PC-3 (cell line): ENCODE measurements at places on chromosomes 7 and 10. TPM values are rescaled to one million over a fixed set of nuclear protein-coding genes. Genes with fewer than 3 reads are reported as not detected.

SLC39A12 gene
- not detected in 2 replicates for total RNA-seq

NKX2-3 gene
- total RNA-seq, result 0.07 TPM in 1 of 2 replicates, not detected in the other

C10orf67 gene
- total RNA-seq, result 0.15 and 0.29 TPM in 2 replicates

AGBL3 gene
- total RNA-seq, result 1.9 and 2.5 TPM in 2 replicates

GPR15LG gene
- not detected in 2 replicates for total RNA-seq

ARMS2 gene
- total RNA-seq, result not detected in 2 replicates

CFAP46 gene
- total RNA-seq, result 0.04 TPM in 1 of 2 replicates, not detected in the other

EBLN1 gene
- total RNA-seq, result not detected in 2 replicates

CDH23 gene
- total RNA-seq, result not detected in 2 replicates

PAX4 gene
- not detected in 2 replicates for total RNA-seq

UCMA gene
- total RNA-seq, result not detected in 2 replicates

WAC gene
- total RNA-seq, result 49.2 and 58.1 TPM in 2 replicates

DIP2C gene
- total RNA-seq, result 3.1 and 3.7 TPM in 2 replicates

GPR158 gene
- total RNA-seq, result not detected in 2 replicates

SLC26A5 gene
- total RNA-seq, result 0.29 and 0.86 TPM in 2 replicates

OAT gene
- total RNA-seq, result 68.0 and 79.8 TPM in 2 replicates

TUBB8 gene
- total RNA-seq, result not detected in 2 replicates

NPC1L1 gene
- 0.04 TPM in 1 of 2 replicates, not detected in the other for total RNA-seq

POM121 gene
- total RNA-seq, result 13.1 and 21.8 TPM in 2 replicates

PVRIG gene
- total RNA-seq, result not detected in 2 replicates

ZNF3 gene
- total RNA-seq, result 16.5 and 18.0 TPM in 2 replicates

SBDS gene
- total RNA-seq, result 72.4 and 91.7 TPM in 2 replicates

CH25H gene
- not detected in 2 replicates for total RNA-seq

SYPL1 gene
- 45.9 and 57.9 TPM in 2 replicates for total RNA-seq

HTR5A gene
- total RNA-seq, result not detected in 2 replicates

ANLN gene
- 110 and 111 TPM in 2 replicates for total RNA-seq
